ENCODE measurements at places on chromosomes 1 and 21. TPM values are rescaled to one million over a fixed set of nuclear protein-coding genes. Genes with fewer than 3 reads are reported as not detected.

SORT1 gene
- total RNA-seq: 32.3 TPM

KCNE1 gene
- total RNA-seq: 0.34 TPM

ERG gene
- total RNA-seq: 3.3 TPM

LYPD8 gene
- not detected for total RNA-seq

TRMT13 gene
- 10.8 TPM for total RNA-seq

COL11A1 gene
- total RNA-seq: 1.8 TPM

GRCh38 chr21:31316488-31317169 lies 27.4 kb downstream of the TIAM1 start:
- peaks cover 5% of the 10 kb centered on the region for H3K4me1 ChIP-seq
- no peak for DNase-seq
- H3K36me3 ChIP-seq: no peaks in the 10 kb centered on the region
- no peaks in the 10 kb centered on the region for H3K27me3 ChIP-seq
- no peak overlapping the region for H3K27ac ChIP-seq

- no peak for DNase-seq
- H3K27me3 ChIP-seq: no peaks in the 10 kb centered on the region
- no peak overlapping the region for H3K27ac ChIP-seq
- peaks cover 22% of the 10 kb centered on the region for H3K4me1 ChIP-seq
- no peak overlapping the region for H3K4me3 ChIP-seq
These were observed 11.0 kb upstream of the ZNF669 start for GRCh38 chr1:247115141-247115510.

- H3K4me1 ChIP-seq: no peaks in the 10 kb centered on the region
- H3K36me3 ChIP-seq: no peaks in the 10 kb centered on the region
- H3K27ac ChIP-seq: no peak overlapping the region
- H3K27me3 ChIP-seq: no peaks in the 10 kb centered on the region
- no peak overlapping the region for H3K4me3 ChIP-seq
These were observed 263.4 kb upstream of the SNX7 start for GRCh38 chr1:98398092-98398491.

GRCh38 chr1:52880206-52880605 lies 37.6 kb downstream of the ZYG11A start:
- H3K36me3 ChIP-seq: no peaks in the 10 kb centered on the region
- H3K27me3 ChIP-seq: no peaks in the 10 kb centered on the region
- DNase-seq: no peak
- no peak overlapping the region for H3K27ac ChIP-seq

GRCh38 chr1:17405898-17406759 lies 33.3 kb downstream of the RCC2 start:
- no peak overlapping the region for H3K4me3 ChIP-seq
- peaks cover 38% of the 10 kb centered on the region for H3K36me3 ChIP-seq
- no peak for DNase-seq
- H3K27me3 ChIP-seq: no peaks in the 10 kb centered on the region

- no peaks in the 10 kb centered on the region for H3K4me1 ChIP-seq
- no peaks in the 10 kb centered on the region for H3K27me3 ChIP-seq
- no peak for DNase-seq
- no peak overlapping the region for H3K4me3 ChIP-seq
These were observed 389.3 kb downstream of the ST6GALNAC3 start for GRCh38 chr1:76463849-76464248.

DNA sequence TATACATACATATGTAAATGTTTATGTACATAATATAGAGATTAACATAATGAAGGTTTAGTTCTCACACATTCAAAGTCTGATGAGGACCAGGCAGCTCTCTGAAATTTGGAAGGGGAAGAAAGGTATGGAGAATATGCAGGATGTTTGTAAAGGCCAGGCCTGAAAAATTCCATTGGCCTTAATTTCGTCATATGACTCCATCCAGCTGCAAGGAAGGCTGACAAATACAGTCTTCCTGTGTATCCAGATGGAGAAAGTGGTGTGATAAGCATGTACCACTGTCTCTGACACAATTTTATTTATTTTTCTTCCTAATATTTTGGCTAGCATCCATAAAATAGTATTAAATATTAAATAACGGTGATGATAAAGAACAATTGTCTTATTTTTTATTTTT lies 6.3 kb upstream of the SGIP1 start:
- H3K27ac ChIP-seq: no peak overlapping the region
- H3K4me1 ChIP-seq: peaks cover 2% of the 10 kb centered on the region
- no peak overlapping the region for H3K4me3 ChIP-seq
- no peak for DNase-seq
- no peaks in the 10 kb centered on the region for H3K36me3 ChIP-seq

- no peak for DNase-seq
- H3K4me1 ChIP-seq: no peaks in the 10 kb centered on the region
- H3K27ac ChIP-seq: no peak overlapping the region
- no peak overlapping the region for H3K4me3 ChIP-seq
- H3K27me3 ChIP-seq: no peaks in the 10 kb centered on the region
These were observed 50.5 kb upstream of the SLFNL1 start for GRCh38 chr1:41072051-41072450.

DNA sequence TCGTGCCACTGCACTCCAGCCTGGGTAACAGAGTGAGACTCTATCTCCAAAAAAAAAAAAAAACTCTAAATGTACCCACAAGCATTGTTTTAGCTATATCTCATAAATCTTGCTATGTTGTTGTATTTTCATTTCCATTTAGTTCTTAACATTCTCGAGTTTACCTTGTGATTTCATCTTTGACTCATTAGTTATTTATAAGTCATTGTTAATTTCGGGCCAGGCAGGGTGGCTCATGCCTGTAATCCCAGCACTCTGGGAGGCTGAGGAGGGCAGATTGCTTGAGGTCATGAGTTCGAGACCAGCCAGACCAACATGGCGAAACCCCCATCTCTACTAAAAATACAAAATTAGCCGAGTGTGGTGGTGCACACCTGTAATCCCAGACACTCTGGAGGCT lies 11.7 kb downstream of the HES2 start:
- no peak for DNase-seq
- H3K27me3 ChIP-seq: peaks cover 4% of the 10 kb centered on the region
- no peak overlapping the region for H3K4me3 ChIP-seq
- H3K27ac ChIP-seq: no peak overlapping the region

GRCh38 chr1:49226758-49227157 lies 450.1 kb upstream of the BEND5 start:
- H3K4me1 ChIP-seq: no peaks in the 10 kb centered on the region
- H3K27me3 ChIP-seq: no peaks in the 10 kb centered on the region
- DNase-seq: no peak
- H3K27ac ChIP-seq: no peak overlapping the region

DNA sequence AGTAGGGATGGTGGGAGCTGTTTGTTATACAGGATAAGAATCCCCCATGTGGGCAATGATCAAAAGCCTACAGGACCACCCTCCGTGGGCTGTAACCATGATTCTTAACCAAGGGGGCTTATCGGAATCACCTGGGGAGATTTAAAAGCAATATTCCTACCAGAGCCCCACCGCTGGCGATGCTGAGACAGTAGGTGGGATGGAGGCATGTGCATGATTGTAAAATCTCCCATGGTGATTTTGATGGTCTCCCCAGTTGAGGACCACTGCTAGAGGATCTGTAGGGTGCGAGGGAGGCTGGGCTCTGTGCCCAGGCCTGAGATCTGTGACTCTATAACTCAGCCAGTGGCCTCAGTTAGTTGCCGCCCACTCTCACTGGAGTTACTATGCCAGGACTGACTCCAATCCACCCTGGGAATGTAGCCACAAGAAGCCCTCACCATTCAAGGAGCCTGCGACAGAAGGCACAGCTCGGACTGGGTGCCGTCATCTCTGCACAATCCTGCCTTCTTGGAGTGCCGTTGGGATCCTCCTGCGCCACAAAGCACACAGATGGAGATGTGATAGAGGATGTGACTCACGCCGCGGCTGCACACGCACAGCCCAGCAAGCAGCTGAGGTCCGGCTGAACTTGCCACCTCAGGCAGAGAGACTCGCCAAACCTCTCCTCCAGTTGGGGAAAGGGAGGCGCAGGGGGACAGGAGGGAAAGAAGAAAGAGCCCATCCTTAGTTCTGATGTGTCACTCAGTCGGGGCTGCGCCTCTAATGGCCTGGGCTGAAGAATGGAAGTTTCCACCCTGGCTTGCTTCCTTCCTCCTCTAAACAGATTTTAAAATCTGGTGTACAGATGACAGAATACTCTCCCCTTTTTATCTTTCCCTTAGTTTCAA lies 26.5 kb downstream of the AKNAD1 start:
- no peaks in the 10 kb centered on the region for H3K27me3 ChIP-seq
- peak overlapping the region; percentile 30 for H3K4me3 ChIP-seq
- peak; percentile 92 for DNase-seq
- peaks cover 48% of the 10 kb centered on the region for H3K4me1 ChIP-seq

GRCh38 chr1:108777839-108778238 lies 31.4 kb downstream of the STXBP3 start:
- no peaks in the 10 kb centered on the region for H3K4me1 ChIP-seq
- H3K27ac ChIP-seq: no peak overlapping the region
- no peaks in the 10 kb centered on the region for H3K27me3 ChIP-seq
- peaks cover 77% of the 10 kb centered on the region for H3K36me3 ChIP-seq

DNA sequence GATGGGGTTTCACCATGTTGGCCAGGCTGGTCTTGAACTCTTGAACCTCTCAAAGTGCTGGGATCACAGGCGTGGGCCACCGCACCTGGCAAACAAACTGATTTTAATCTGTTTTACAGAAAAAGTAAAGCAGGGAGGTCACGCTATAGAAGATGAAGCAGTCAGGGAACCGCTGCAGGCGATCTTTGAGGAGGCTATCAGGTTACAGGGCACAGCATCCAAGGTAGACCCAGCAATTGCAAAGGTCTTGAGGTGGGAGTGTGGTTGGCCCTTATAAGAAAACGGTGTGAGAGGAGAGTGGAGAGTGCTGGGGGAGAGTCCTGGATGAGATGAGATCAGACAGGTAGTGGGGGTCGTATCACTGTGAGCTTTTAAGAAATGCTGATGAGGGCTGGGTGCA lies 2.6 kb upstream of the TMCO4 start:
- H3K4me1 ChIP-seq: peaks cover 17% of the 10 kb centered on the region
- H3K36me3 ChIP-seq: no peaks in the 10 kb centered on the region
- no peak overlapping the region for H3K4me3 ChIP-seq
- H3K27me3 ChIP-seq: no peaks in the 10 kb centered on the region
- H3K27ac ChIP-seq: no peak overlapping the region
